ENCODE measurements at places on chromosomes 4 and X.

DNA sequence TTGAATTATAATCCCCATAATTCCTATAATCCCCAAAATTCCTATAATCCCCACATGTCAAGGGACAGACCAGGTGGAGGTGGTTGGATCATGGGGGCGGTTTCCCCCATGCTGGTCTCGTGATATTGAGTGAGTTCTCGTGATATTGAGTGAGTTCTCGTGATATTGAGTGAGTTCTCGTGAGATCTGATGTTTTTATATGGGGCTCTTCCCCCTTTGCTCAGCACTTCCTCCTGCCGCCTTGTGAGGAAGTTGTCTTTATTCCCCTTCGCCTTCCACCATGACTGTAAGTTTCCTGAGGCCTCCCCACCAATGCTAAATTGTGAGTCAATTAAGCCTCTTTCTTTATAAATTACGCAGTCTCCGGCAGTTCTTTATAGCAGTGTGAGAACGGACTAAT is 36.6 kb upstream of the GPR78 start:
- DNase-seq, result no peak

GRCh38 chrX:125953814-125954213 is 212.3 kb downstream of the DCAF12L2 start:
- DNase-seq, result no peak

DNA sequence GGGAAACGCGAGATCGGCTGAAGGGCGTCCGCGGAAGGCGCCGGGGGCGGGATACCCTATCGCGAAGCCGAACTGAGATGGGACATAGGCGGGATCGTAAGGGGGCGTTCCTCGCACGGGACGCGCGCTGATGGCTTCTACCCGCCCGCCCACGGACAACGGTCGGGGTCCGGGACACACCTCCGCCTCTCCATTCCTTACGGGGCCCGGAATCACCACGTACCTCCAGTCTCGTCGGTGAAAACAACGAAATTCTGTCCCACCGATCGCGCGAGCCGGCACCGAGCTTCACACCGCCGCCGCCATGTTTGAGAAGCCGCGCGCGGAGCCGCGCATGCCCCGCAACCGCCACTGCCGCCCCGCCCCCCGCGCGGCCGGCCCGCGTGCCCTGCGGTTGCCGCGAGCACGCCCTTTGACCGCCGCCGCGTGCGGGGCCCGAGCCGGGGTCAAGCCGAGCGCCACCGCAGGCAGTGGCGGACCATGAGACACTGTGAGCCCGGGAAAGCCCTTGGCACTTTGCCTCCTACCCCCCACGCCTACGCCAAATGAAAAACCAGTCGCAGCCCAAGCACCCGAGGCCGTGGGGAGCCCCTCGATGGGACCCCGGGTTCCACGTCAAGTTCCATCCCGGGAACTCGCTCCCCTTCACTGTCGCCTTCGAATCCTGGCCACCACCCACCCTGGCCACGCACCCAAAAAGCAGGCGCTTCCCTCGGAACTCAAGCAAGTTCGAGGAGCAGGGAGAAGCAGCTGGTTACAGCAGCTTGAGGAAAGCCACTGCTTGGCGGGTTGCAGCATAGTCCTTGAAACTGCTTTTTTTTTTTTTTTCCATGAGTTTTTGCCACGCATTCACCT is at the start of gene SCML2:
TSS of gene SCML2 (minus strand) at position 320 of the 855 bp plus-strand sequence. CDS start 20,617 bp downstream, outside the sequence.
- peak; percentile 45 for DNase-seq

DNA sequence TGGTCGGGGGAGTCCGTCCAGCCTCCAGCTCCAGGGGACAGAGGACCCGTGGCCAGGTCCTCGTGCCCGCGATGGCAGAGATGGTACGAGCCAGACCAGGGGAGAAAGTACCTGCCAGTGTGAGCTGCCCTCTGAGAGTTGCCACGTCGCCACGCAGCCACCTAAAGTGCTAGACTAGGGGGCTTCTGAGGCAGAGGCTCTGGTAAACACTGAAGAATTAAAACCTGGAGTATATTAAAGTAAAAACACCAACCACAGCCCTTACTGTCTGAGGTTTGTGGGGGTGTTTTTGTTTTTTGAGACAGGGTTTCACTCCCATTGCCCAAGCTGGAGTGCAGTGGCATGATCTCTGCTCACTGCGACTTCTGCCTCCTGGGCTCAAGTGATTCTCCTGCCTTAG is 60.1 kb upstream of the SORCS2 start:
- no peak for DNase-seq

DNA sequence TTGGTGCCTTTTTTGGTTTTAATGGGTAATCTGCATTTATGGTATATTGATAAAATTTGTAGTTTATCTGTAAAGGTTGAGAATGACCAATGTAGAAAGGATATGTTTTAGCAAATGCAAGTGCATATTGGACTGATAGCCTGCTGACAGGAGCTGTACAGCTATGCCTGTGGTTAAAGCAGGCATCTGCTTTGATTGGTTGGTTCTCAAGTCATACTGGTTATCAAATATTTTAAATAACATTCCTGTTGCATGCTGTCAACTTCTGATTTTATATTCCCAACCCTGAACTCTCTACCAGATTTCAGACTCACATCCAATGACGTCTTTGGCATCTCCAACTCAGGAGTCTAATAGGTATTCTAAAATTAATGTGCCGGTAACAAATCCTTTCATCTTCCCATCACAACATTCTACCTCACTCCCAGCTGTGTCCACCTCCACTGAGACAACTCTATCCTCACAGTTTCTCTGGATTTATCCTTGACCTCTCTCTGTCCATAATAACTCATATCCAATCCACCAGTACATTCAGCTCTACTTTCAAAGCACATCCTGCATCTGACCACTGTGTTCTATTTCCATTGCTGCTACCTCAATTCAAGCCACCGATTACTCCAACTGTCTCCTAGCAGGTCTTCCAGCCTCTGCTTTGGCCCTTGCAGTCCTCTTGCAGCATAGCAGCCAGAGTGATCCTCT is 125.7 kb downstream of the CAMK2D start:
- no peak for DNase-seq
